ENCODE measurements at places on chromosomes 6 and 20.

DNA sequence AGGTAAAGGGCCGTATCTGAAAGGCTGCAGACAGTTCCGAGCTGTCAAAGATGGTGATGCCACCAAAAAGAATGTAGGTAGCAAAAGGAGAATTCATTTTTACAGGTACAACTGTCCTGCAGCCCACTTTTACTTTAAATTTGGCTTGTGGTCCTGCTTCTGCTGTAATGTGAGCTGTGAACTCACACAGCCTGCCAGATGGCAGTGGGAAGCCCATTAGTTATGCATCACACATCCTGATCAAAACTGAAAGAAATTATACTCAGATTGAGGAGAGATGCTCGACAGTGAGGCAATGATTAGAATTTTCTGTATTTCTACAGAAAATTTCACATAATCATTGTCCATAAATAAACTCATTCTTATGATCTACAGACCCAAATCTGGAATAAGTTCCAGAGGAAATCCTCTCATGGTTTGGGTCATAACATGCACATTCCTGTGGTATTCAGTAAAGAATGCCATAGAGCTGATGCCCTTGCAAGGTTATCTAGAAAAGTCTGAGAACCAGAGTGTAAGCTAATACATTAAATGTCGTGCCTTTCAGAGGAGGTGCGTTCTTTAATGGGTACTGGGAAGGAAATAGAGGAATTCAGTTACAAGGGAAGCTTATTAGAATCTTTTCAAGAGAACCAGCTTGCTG, 23.9 kb upstream of the E2F3 start:
- no peak for DNase-seq

GRCh38 chr6:111464184-111464583, 18.8 kb downstream of the REV3L start:
- no peak for DNase-seq

- DNase-seq: no peak
These were observed 8.9 kb upstream of the DDR1 start for GRCh38 chr6:30875244-30876038.

- DNase-seq: peak; percentile 45
These were observed 103.0 kb downstream of the EDN3 start for GRCh38 chr20:59403261-59403961.

DNA sequence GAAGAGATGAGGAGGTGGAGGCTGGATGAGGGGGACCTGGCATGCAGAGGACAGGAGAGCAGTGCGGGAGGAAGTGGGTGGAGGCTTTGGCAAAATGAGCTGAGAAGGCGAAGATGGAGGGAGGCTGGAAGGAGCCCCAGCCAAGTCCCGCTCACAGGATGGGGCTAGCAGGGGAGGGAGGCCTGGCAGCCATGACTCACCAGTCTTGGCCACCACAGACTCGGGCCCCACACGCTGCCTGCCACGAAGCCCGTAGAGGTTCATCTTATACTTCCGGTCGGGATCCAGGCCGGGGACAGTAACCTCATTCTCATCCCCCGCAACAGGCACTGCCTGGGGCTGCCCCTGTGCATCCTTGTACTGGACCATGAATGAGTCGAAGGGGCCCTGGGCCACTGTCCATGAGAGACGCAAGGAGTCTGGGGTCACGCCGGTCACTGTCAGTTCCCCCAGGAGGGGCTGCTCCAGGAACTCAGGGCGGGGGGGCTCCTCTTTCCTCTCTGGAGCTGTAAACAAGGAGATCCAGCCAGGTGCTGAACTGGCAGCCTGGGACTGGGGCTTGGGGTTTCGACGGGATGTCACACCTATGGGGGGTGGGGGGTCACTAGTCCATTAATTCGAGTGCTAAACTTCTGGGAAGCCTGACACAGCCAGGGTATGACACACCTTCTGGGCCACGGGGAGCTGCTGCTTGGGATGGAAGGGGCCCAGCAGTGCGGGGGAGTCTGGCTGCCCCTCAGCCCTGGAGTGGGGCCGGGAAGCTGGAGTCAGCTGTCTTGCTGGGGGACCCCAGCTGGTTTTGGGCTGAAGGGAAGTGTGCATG, 27.8 kb downstream of the TNXB start:
- DNase-seq: no peak

- DNase-seq: no peak
These were observed 26.9 kb downstream of the TTLL2 start for GRCh38 chr6:167351656-167352345.

- DNase-seq: no peak
These were observed 11.7 kb downstream of the VNN2 start for GRCh38 chr6:132746048-132746447.
